Activated naive CD4-positive, alpha-beta T cell (primary cell): ENCODE measurements at places on chromosomes 5 and 9.

DNA sequence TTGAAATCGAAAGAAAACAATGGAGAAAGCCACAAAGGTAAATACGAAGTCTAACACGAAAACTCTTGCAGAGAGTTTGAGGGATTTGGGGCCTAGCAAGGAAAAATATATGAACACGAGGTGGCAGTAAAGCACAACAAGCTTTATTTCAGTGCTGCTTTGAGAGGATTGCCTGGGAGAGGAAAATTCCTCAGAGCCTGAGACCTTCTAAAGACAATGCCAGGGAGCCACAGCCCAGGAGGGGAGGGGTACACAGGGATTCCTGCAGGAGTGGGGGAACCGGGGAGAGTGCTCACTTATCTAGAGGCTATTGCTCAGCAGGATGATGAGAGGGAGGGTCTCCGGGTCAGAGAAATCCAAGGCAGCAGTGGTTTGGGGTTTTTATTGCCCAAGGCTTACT lies 134.9 kb upstream of the ADCY2 start:
- no peak for DNase-seq

- DNase-seq: no peak
These were observed 140.8 kb upstream of the OTULINL start for GRCh38 chr5:14440582-14441431.

- no peak for DNase-seq
These were observed 2.0 kb downstream of the EIF4EBP3 start for GRCh38 chr5:140549237-140550144.

GRCh38 chr9:6758498-6759184 lies 868 bp downstream of the KDM4C start:
- peak; percentile 53 for DNase-seq

- no peak for DNase-seq
These were observed 141.2 kb downstream of the TRIM36 start for GRCh38 chr5:115028557-115028956.

- no peak for DNase-seq
These were observed 597 bp downstream of the NFIL3 start for GRCh38 chr9:91422758-91423711.

- no peak for DNase-seq
These were observed 58.4 kb downstream of the OR2K2 start for GRCh38 chr9:111271481-111272080.

DNA sequence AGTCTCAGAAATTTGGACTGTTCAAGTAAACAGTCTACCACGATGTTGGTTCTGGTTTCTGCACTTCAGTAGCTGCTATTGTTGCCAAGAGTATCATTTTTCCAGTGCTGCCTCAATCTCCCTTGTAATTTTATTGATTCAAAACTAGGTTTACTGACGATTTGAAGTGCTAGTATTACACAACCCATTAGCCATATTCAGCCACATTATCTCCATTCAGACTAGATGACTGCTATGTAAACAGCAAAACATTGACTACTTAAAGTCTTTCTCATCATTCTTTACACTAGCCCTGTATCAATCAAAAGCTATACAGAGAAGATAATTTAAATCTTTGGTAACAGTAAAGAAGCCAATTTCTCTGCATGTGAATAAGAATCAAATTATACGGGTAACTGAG lies 102.0 kb upstream of the TSLP start:
- no peak for DNase-seq

GRCh38 chr5:142104491-142104890 lies 4.1 kb upstream of the NDFIP1 start:
- DNase-seq: no peak

DNA sequence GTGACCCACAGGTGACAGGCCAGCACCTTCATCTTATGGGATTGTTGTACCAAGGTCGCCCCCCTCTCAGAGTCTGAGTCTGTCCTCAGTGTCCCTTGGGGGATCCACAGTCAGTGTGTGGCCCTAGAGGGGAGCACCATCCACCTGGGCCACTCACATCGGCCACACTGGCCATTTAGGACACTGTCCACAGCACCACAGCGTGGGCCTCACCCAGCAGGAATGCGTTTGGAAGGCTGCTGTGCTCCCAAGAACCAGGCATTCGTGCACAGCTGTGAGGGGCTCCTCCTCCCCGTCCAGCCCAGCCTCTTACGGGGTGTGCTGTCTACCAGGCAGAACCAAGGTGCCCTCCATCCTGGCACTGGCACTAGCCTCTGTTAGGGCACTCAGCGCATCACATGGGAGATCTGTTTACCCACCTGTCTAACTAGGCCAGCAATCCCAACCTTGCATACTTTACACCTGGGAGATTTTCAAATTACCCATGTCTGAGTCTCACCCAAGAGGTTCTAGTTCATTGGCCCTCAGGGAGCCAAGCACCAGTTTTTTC lies 24.5 kb upstream of the UBE2QL1 start:
- DNase-seq: no peak

GRCh38 chr9:18947892-18948339 lies 85.1 kb downstream of the SAXO1 start:
- DNase-seq: no peak

- DNase-seq: no peak
These were observed 128.3 kb upstream of the CCNH start for GRCh38 chr5:87541033-87541432.

DNA sequence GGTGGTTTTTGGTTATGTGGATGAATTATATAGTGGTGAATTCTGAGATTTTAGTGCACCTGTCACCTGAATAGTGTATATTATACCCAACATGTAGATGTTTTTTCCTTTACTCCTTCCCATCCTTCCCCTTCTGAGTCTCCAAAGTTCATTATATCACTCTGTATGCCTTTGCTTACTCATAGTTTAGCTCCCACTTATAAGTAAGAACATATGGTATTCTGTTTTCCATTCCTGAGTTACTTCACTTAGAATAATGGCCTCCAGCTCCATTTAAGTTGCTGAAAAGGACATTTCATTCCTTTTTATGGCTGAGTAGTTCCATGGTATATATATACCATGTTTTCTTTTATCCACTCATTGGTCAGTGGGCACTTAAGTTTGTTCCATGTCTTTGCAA lies 161.6 kb upstream of the CD180 start:
- DNase-seq: no peak

- DNase-seq: no peak
These were observed 97.1 kb downstream of the GOLPH3 start for GRCh38 chr5:32076699-32077695.

DNA sequence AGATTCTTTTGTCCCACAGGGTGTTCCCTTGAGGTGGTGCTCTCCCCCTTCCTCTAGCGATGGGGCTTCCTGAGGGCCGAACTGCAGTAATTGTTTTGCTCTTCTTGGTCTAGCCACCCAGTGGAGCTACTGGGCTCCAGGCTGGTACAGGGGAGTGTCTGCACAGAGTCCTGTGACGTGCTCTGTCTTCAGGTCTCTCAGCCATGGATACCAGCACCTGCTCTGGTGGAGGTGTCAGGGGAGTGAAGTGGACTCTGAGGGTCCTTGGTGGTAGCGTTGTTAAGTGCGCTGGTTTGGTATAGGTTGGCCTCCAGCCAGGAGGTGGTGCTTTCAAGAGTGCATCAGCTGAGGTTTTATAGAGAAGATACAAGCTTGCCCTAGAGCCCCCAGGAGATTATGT lies 20.4 kb upstream of the CEP72 start:
- DNase-seq: no peak

DNA sequence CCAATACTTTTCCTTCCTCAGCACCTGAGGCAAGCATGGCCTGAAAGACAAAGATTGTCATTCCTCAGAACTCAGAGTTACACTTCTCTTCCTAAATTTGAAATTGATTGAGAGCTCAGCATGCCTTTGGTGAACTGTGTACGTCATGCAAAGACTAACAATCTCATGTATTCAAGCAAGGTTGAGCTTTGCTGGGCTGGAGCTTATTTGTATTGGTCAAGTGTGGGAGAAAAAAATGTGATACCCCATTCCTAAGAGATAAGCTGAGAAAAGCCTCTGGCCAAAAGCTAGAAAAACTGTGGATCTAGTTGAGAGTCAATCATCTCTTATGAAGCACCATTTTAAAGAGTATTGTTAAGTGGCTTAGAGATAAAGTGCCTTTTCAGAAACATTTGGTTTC lies 392.2 kb downstream of the RASEF start:
- no peak for DNase-seq

GRCh38 chr5:101160002-101160401 lies 256.9 kb upstream of the ST8SIA4 start:
- no peak for DNase-seq

DNA sequence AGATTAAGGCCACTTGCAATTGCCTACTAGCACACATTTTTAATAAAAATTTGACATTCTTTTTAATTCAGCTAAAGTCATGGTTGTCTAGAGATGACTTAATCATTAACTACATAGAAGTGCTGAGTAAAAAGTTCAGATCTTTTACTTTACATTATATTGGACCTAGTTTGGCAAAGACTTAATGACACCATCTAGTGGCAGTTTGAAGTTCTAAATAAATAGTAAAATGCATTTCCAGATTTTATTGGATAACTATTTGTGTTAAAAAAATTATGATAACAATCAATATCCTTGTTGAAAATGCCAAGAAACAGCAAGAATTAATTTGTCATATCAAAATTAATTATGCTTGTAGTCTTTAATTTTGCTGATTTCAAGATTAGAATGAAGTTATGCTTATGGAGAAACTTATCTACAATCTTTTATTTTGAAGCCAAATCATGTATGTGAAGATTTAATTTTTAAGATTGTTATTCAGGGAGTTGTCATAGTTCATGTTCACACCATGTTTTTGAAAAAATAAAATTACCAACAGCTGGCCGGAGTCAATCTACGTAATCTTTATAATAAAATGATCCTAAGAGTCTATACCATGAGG lies 69.6 kb upstream of the PJA2 start:
- DNase-seq: no peak

- no peak for DNase-seq
These were observed 9.3 kb upstream of the ANKDD1B start for GRCh38 chr5:75601996-75602395.

DNA sequence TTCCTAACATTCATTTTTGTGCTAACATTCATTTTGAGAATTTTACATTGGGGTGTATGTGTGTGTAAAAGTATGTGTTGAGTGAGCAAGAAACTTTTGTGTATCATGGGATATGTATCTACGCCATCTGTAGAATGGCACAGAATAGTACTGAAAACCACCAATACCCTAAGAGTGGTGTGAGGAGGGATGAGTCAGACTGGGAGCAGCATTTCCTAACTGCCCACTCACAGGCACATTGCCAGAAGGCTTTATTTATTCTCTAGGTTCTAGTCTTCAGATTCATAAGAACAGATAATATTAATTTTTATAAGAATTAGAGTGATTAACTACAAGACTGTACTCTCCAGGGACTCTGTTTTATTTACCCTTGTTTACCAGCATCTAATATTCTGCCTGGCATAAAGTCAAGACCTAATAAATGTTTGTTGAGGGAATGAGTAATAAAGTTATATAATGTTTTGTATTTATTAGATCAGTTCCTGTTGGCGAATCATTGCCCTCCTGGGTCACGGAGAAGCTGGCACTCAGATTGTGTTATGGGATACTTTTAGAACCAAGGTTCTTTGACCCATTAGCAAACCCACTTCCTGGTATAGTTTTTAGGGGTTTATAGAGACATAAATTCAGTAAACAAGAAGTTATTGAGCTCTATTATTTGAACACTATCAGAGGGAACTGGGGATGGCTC lies 159.1 kb upstream of the PPP2R2B start:
- no peak for DNase-seq
